ENCODE measurements at places on chromosomes 6 and 20. TPM values are rescaled to one million over a fixed set of nuclear protein-coding genes. Genes with fewer than 3 reads are reported as not detected.

Gene FAM217A
- not detected for total RNA-seq

Gene DDX43
- total RNA-seq: not detected

Gene AGER
- total RNA-seq: 1.3 TPM

Gene TMEM244
- not detected for total RNA-seq

Gene FAM162B
- not detected for total RNA-seq

Gene LINC00237
- not detected for total RNA-seq

Gene ATP6V1G2
- total RNA-seq: 0.98 TPM

Gene BMP2
- total RNA-seq: 0.29 TPM

Gene BEND6
- 0.70 TPM for total RNA-seq

Data from A549 treated with Mapracorat at 1 μM for 4 hours (cell line).